Vagina (tissue), 2 donors: ENCODE measurements at places on chromosomes 1 and 21.

DNA sequence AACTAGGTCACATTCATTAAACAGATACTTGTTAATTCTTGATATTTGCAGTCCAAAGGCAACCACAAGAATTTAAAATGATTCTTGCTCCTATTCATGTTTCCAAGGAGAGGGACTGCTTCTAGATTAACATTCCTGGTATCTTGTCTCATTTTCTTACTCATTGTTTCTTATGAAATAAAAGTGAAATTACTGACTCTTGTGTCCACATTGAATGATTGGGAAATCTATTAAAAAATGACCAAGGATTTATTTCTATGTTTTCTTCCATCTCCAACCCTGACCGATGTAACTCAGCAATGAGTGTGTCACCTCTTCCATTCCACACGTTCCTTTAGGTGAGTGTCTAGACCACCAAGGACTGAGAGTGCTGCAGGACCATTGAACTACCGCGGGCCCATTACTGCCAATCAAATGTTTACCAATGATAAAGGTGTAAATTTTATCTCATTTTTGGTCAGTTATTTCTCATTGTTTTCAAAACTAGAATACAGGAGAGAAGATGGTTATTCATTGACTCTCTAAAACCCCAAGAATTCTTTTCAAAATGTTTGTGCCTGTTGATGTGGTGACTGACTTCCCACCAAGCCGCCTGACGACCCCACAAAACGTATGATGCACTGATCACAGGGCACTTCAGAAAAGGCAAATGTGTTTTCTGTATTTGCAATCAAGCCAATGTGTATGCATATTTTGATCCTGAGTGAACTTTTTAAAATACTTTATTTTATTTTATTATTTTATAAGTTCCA is 414.6 kb upstream of the PTBP2 start:
- DNase-seq = no peak

- no peak for DNase-seq
These were observed 677 bp downstream of the NCAM2 start for GRCh38 chr21:20998886-20999285.

DNA sequence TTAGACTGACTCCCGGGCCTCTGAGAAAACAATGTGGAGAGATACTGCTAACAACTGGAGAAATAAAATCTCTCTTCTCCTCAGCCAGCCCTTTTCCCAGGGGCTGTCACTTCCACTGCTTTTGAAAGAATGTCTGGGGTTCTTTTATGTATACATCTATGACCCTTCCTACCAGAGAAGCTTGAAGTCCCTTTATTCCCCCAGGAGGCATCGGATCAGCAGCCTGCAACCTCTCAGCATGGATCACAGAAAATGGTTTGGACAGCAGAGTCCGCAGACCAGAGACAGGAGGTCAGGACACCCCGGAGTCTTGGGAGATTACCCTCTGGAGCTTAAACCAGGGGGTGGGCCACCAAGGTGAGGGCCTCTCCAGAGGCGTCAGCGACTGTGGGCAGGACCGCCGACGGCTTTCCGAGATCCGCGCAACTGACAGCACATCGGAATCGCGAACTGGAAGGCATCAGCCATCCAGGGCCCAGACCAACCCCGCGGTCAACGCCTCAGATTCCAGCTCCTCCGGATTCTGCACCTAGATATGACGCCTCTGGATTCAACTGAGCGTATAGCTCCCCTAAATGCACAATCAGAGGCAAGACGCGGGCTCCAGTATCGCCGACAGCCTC is 1.0 kb downstream of the EPHA10 start:
- DNase-seq = no peak

DNA sequence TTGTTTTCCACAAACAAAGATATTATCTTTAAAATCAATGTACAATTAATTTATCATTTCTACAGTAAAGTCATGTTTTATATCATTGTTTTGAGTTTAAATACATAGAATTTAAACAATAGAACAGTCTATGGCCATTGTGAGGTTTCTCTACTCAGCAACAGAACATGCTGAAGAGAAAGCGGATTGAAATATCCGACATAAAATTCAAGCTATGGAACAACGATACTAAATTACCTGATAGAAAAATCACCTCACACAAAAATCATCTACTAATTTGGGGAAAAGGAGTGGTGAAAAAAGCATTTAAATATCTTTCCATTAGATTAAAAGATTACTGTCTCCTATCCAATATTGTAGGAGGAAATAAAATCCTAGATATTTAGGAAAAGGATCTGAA is 12.6 kb downstream of the CDKN2C start:
- DNase-seq = no peak

DNA sequence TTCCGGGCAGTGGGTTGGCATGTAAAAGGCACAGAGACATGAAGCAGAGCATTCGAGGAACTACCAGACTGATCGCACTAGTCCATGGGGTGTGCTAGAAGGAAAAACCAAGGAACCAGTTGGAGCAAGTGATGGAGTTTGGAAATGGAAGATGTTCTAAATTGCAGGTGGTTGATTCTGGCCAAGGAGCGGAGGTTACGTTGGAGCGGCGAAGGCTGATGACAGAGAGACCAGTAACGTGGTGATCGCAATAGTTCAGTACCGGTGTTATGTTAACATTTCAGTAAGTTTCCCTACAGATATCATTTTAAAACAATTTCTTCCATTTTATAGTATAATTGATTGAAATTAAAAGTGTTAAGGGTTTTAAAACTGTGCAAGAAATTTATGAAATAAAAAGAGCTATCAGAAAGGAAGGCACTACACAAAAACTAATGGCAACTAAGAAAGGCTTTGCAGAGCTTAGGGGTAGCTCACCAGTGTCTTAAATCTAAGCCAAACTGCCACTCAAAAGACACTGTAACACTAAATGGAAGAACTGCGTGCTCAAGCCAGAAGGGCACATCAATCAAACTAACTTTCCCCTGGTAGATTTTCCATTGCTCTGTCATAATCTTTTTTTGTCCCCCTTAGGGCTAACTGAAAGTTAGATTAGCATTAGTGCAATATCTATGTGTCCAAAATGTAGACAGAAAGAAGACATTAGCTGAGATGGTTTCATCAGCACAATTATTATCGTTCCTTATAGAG is 11.3 kb upstream of the HEATR1 start:
- DNase-seq = no peak

- no peak for DNase-seq
These were observed 687 bp upstream of the SEMA6C start for GRCh38 chr1:151147132-151147503.

- no peak for DNase-seq
These were observed 39.7 kb upstream of the RUNX3 start for GRCh38 chr1:24969596-24970398.

- DNase-seq = no peak
These were observed 308.8 kb downstream of the AJAP1 start for GRCh38 chr1:4963251-4963650.

DNA sequence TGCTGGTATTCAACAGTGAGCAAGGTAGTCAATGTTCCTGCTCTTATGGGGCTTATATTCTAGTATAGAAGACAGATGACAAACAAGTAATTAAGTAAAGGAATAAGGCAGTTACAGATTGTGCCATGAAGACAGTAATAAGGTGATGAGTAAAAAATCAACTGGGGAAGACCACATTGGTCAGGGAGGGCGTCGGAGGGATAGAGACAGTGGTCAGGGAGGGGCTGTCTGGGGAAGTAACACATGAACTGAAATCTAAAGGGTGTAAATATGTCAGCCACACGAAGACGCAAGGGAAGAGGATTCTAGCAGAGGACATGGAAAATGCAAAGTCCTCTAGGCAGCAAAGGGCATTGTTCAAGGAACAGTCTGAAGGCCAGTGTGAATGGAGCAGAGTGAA is 10.1 kb downstream of the IL12RB2 start:
- no peak for DNase-seq

- no peak for DNase-seq
These were observed 87.9 kb downstream of the RGS7 start for GRCh38 chr1:241269116-241269515.
